ENCODE measurements at places on chromosomes 13 and 19.

- no peak for DNase-seq
Measured at GRCh38 chr13:82766732-82767321, 1115.4 kb downstream of the SLITRK1 start.

DNA sequence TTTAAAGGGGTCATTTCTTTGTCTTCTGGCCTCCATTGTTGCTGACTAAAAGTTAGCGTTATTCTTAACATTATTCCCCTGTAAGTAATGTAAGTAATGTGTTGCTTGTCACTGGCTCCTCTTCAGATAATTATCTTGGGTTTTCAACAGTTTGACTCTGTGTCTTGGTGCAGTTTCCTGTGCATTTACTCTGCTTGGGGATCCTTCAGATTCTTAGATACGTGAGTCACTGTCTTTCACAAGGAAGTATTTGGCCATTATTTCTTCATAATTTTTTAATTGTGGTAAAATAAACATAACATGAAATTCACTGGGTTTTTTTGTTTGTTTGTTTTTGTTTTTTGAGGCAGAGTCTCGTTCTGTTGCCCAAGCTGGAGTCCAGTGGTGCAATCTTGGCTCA is 13.5 kb upstream of the OR7D2 start:
- no peak for DNase-seq

- DNase-seq, result no peak
Measured at GRCh38 chr13:69450245-69450644, 657.4 kb upstream of the ATXN8OS start.

DNA sequence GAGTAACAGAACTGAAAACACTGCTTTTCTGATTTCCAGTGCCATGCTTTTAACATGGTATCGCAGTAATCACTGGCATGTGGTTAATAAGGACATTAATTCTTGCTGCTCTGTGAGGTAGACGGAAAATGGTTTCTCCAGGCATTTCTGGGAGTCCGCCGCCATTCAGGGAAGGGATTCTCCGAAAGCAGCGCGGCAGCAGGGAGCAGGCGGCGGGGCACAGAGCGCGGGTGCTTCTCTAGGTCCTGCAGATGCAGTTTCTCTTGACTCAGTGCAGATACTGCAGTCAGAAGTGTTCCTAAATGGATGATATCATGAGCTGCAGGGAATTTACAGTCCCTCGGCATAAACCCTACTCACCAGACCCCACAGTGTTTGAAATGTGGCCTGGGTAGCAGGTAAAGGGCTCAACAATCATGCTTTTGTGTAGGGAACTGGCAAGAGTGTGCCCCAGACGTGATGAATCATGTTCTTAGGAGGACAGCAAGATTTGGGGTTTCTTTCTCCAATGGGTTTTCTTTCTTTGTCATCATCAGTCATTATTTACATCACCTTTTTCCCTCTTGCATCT is 338.6 kb upstream of the ARGLU1 start:
- no peak for DNase-seq

DNA sequence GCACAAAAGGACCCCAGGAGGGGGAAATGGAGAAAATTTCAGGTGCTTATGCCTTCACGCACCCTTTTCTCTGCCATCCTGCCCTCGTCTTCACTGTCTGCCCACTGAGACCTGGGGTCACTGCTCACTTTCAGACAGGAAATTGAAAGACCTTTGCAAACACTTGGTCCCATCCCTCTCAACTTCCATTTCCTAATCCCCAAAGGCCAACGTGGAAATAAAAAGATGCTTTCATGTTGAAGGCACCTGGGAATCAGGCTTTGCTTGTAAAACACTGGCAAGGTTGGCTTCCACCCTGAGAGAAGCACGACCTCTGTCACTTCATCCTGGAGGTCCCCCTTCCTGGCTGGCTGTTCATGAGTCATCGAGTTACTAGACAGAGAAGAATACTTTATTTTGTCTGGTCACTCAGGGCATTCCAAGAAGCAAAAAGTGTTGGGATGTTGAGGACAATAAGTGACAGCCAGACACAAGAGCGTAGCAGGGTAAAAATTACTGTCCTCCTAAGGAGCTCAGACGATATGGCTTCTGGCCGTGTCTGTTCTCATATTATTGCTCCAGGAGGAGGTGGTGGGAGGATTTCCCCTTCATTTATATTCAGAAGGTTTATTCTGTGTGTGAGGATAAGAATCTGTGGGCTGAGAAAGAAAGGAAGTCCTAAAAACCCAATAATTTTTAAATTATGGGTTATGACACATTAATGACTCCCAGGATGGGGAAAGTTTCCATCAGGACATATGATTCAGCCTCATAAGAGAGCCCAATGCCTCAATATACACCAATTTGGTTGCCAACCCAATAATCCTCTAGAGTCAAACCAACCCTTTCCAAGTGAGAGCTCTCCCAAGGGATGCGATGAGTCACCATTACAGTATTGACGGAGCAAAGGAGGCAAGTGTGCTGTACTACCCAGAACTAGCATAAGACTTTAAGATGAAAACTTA is 409.0 kb downstream of the COG6 start:
- DNase-seq, result no peak

- no peak for DNase-seq
Measured at GRCh38 chr13:78709028-78709427, 50.1 kb upstream of the OBI1 start.

- no peak for DNase-seq
Measured at GRCh38 chr13:108985166-108985565, 355.8 kb downstream of the MYO16 start.

DNA sequence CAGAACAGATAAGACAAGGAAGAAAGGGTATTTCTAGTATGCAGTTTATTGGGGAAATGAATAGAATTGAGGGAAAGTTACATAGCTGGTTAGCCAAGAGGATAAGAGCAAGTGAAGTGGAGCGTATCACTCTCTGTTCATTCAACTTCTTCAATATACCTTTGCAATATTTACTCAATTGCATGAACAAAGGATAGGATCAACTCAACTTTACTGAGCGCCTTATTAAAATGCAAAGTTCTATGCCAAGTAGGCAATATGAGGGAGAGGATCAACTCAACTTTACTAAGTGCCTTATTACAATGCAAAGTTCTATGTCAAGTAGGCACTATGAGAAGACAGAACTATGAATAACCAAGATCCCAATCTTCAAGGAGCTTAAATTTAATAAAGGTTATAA is 43.9 kb downstream of the ZC3H13 start:
- DNase-seq, result no peak

DNA sequence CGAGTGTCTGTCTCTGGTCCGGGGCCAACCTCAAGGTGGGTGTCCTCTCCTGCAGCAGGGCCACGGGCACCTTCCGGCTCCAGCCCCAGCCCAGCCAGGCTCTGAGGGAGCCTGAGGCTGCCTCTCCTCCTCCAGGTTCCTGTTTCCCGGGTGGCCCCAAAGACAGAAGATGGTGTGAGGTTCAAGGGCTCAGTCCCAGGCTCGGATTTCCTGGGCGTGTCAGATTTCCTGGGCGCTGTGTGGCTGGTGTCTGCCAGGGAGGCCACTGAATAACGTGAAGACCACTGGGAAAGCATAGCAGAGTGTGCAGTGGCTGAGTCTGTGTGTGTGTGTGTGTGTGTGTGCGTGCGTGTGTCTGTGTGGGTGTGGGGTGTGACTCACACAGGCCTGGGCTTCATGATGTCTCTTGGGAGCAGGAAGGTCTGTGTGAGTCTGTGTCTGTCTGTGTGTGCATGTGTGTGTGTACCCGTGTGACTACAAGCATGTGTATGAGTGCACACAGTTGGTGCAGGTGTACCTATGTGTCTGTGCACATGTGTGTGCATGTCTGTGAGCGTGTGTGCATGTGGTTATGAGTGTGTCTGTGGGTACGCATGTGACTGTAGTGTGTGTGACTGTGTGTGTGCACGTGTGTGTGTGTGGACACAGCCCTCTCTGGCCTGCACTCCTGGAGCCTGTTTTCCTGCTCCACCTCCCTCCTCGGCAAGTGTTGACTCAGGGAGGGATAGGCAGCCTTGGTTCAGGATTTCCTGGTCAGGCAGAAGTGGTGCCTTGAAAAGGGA is 28.3 kb downstream of the CEBPA start:
- DNase-seq, result no peak
